ENCODE measurements at places on chromosomes 12 and 14.

DNA sequence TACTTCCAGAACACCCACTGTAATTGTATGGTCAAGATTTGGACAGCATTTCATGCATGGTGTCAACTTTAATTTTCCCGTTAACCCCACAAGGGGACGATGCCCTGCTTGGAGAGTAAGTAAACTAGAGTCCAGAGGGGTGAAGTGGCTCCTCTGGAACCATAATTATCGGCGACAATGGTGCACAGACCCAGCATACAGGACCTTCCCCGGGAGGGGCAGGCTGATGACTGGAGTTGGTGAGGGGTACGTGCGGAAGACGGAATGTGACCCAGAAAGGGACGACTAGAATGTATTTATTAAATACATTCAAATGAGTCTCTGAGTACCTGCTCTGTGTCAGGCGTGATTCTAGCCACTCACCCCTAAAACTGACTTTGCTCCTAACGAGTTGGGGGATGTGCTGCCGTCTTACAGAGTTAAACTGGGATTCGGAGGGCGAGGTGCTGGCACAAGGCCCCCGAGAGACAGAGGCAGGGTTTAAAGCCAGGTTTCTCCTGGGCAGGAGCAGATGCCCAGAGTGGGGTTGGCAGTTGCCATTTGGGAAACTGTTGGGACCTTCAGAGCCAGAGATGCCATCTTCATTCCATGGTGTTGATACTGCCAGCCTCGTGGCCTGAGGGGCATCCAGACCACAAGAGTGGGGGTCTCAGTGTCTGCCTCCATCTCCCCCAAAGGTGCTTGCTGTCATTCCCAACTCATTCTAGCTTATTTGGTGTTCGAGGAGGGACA lies 10.9 kb downstream of the RTL1 start:
- peak; percentile 31 for DNase-seq

- DNase-seq = no peak
These were observed 20.6 kb downstream of the MMP17 start for GRCh38 chr12:131848753-131849152.

GRCh38 chr14:69644814-69645213 lies 33.4 kb downstream of the SUSD6 start:
- DNase-seq = no peak

- DNase-seq = no peak
These were observed 107.5 kb upstream of the PDE3A start for GRCh38 chr12:20260851-20261250.

GRCh38 chr14:84988357-84988756 lies 541.6 kb upstream of the FLRT2 start:
- DNase-seq = no peak

DNA sequence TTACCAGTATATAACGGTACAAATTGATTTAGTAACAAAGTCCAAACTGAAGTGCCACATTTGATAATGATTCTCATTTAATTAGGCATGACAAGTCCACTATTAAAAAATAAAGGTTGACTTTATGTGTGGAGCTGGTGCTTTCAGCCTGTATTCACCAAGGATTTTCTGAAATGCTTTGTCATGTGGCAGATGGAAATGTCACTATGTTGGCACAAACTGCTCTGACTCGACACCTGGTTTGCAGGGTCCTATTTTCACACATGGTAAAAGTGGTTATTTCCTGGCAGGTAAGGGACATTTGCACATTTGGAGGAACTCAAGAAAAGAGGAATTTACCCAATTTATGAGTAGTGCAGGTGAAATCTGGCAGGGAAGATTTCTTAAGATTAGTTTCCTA lies 572.6 kb upstream of the MDGA2 start:
- DNase-seq = no peak

DNA sequence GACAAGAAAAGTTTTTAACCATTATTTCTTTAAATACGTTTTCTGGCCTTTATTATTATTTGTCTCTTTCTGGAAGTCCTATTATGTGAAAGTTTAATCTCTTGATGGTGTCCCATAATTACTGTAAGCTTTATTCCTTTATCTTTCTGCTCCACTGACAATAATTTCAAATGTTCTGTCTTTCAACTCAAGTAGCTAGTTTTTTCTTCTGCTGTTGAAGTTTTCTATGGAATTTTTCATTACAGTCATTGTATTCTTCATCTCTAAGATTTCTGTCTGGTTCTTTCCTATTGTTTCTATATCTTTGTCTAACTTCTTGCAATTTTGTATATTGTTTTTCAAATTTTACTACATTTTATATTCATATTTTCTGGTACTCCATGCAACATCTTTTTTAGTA lies 173.6 kb upstream of the MGAT4C start:
- DNase-seq = no peak
